Cortex of kidney (tissue), 1 donor: ENCODE measurements at places on chromosomes 4 and X.

DNA sequence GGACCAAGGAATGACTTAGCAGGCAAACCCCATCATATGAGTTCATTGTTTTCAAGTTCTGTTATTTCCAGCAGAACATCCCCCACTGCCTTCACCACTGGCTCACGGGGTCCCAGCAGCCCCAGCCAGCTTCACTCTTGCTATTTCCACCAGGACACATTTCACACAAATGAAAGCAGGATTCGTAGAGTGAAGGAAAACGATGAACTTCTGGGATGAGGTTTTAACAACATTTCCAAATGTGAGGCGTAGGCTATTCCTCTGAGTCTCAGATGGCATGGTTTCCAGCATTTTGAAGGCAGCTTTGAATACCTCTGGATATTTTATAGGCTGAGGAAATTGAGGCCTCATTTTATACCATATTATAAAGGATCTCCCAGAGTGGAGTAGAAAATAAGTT lies 32.9 kb upstream of the EGFL6 start:
- DNase-seq: no peak

DNA sequence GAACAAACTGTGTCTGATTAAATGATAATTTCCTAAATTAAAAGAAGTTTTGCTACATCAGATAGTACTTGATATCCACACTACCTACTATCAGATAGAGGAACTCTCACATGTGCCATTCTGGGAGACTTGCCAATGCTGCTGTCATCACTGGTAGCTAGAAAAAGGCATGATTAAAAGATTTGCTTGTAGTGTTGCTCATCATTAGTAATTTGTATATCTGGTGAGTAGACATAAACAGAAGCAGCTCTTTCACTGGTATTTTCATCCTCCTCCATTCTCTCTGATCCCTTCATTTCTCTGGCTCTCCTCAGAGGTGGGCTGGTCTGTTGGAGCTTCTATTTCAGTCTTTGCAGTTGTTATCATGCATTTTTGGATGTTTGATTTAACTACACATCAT lies 56.0 kb downstream of the SPRY1 start:
- no peak for DNase-seq

DNA sequence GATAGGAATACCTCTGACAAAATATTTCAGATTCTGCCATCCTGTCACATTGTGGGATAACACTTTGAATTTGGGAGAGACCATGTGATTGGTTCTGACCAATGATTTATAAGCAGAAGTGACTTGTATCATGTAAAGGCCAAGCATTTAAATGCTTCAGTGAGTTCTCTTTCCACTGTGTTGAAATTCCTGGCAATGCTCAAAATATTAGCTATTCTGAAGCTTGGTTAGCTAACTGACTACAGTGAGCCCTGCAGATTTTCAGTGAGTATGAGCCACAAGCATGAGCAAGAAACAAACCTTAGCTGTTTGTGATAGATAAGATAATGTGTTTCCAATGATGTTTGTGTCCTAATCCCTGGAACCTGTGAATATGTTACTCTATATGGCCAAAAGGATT lies 562.8 kb upstream of the AADAT start:
- DNase-seq: no peak

GRCh38 chr4:41572516-41572915 lies 34.6 kb downstream of the LIMCH1 start:
- DNase-seq: no peak

- no peak for DNase-seq
Measured at GRCh38 chr4:85932500-85933290, 427.2 kb downstream of the MAPK10 start.

DNA sequence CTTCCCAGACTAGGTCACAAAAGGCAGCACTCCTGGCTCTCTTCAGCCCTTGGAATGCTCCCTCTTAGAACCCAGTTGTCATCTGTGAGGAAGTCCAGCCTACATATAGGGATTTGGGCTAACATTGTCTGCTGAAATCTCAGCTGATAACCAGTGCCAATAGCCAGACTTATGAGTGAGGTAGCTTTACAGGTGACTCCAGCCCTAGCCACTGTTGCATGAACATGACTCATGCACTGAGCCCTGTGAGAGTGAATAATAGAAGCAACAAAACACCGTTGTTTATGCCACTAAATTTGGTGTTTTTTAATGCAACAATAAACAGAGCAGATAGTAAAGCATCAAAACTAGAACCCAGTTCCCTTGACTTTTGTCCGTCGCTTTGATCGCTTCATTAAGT lies 433.2 kb downstream of the STIM2 start:
- DNase-seq: no peak

DNA sequence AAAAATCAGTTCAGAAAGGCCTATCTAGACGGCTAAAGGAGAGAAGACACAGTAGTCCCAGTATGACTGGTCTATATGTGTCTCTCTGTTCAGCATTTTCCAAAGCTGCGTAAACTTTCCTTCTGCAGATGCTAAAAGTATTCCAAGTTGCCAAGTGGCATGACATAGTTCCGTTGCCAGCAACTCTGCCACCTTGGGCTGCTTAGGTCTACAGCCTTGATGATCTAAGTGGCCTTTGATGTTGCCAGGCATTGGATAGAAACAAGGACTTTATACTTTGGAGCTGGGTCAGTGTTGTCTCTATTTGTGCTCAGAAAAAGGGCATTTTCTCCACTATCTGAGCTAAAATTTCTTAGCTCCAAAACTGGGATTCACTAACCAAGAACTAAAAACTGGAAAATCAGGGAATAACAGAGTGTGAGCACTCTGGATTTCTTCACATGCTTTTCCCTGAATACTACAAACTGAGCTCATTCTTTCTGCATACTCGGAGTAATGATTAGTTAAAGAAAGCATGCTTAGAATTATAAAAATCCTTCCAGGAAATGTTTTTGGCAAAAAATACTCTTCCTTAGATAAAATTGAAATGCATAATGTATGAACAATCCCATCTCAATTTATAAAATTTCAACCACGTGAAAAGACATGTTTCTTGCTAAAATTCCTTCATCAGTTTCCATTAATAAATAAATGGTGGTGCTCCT lies 191.4 kb downstream of the ADAMTS3 start:
- no peak for DNase-seq
